ENCODE measurements at places on chromosomes 7 and 10.

DNA sequence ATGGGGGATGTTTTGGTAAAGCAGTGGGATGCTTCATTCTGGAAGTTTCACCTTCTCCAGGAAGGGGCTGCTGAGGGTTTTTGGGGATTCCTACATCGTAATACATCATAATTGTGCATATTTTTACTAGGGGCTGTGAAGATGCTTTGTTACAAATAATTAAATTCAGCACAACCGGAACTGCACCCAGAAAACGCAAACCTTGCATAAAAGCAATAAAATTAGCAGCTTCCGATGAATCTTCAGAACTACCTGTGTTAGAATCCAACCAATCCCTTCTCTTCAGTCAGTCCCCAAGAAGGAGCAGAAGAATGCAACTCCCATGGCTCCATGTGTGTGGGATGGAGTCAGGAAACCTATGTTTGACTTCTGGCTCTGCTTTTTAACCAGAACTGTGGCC lies 48.4 kb upstream of the HMX3 start:
- DNase-seq = no peak

GRCh38 chr10:17645621-17646345 lies 1.8 kb downstream of the STAM start:
- no peak for DNase-seq

DNA sequence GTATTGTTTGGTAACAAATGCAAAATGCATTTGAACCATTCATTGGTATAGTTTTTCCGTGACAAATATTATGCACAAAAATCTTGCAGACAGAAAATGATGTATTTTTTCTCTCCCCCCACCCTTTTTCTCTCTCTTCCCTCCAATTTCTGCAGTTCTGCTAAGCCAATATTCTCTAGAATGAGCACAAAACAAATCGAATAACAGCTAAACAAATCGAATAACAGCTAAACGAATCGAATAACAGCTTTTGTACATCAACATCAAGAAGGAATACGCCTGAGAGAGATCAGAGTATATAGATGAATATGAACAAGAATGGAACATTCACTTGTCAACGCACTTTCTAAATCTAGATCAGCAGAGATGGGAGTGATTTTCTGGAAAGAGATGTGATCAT lies 108.0 kb upstream of the KMT2E start:
- no peak for DNase-seq

- DNase-seq = no peak
These were observed 35.4 kb upstream of the FAM180A start for GRCh38 chr7:135784013-135784412.

GRCh38 chr7:149245244-149245643 lies 5.8 kb downstream of the ZNF212 start:
- no peak for DNase-seq

DNA sequence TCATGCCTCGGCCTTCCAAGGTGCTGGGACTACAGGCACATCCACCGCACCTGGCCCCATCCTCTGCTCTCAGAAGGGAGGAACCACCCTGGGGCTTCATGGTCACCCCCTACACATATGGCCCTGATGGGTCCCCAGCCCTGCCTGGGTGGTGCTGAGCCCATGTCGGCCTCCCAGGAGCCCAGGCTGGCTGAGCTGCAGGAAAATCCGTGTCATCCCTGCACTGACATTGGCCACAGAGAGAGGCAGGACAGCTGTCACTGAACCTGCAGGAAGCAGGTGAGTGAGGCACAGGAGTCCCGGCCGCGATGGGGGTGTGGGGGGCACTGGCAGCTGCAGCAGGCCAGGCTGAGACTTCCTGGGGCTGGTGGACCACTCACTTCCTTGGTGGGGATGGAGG lies 8.0 kb downstream of the GRIFIN start:
- no peak for DNase-seq

DNA sequence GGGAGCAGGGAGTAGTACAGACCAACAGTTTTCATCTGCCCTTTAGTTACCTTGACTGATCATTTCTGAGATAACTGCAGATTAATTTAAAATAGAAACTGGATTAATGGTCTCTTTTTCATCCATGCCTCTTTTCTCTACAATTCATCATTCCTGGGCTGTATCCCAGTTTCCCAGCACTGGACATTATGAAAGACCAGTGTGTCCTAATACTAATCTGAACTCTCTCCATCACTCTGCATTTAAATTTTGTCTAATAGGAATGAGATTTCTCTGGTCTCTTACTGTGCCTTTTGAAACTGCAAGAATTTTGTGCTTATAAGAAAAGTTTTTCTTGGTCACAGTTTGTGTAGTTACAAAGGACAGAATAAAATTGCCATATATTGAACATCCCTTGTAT lies 12.7 kb downstream of the PLEKHA8 start:
- DNase-seq = no peak

DNA sequence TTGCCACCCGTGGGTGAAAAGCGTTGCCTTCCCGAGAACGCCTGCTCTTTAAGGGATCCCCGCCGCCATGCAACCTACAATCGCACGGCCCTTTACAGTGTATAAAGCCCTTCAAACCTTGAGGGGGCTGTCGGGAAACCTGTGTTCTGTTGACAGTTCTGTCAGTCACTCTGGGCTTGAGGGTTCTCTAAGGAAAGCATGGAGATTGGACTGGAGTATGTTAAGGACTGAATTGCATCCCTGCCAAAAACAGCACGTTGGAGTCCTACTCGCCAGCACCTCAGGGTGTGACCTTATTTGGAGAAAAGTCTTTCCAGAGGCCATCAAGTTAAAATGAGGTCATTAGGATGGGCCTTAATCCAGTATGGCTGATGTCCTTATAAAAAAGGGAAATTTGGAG lies 70.6 kb downstream of the PFKFB3 start:
- no peak for DNase-seq

DNA sequence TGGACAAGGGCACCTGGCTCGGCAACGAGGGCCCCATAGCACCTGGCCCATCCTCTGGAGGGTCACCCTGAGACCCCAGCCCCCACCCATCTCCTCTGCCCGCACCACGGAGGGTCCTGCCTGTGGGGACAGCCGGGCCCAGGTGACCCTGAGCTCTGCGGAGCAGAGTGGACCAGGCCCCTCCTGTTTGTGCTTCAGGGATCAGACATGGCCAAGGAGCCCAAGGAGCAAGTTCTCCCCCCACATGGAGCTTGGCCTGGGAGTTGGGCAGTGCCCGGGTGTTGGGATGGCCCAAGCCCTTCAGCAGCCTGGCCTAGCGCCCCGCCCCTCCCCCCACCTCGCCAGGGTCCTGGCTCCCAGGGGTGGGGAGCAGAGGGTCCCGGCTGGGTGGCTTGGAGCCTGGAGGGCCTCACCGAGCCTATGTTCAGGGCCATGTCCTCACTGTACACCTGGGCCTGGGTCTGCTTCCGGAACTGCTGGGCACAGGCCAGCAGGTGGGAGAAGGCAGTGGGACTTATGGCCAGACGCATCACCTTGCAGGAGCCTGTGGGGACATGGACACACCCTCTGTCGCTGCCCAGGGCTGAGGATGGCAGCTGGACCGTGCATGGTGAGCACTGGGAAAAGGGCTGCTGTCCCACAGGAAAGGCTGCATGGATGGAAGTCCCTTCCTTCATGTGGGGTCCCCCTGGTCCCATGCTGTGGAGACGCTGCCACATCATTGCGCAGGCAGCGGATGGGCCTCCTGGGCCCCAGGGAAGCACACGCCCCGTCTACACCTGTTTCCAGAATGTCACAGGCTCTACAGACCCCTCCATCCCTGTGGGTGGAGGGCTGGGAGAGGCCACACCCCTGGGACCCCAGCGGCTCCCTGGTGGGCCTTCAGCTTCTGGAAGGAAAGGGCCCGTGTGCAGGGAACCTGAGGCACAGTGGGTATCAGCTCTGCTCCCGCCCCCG lies 49.2 kb upstream of the NKX6-2 start:
- no peak for DNase-seq

- DNase-seq = no peak
These were observed 1.9 kb downstream of the CHAT start for GRCh38 chr10:49615721-49616120.

DNA sequence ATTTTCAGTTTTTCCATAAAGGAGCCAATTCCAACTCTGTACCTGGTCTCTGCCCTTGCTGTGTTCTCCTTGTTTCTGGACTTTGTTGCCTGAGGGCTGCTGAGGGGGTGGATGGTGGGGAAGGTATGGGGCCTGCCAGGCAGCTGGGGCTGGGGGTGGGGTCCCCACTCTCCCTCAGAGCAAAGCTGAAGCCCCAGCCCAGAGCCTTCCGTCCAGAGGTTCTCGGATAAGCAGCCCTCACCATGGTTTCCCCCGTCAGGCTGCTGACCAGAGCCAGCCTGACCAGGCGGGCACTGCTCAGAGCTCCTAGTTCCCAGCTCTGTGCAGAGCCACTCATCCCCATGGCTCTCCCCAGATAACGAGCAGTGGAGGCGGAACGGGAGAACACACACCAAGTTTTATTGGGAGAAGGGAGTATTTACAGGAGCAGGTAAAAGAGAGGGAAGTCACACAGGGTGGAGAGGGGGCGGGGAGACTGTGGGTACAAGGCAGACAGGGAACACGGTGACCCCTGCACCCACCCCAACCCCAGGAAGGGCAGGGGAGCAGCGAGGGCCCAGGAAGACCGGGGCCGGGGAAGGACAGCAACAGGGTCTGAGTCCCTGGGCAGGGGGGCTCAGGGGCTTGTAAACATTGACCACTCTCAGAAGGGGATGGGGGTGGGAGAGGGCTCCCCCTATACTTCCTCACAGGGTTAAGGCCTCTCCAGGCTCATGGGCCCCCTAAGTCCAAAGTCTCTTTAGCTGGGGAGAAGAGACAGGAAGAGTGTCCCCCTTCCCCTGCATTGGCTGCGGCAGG lies 5.8 kb downstream of the GNB2 start:
- DNase-seq = no peak

GRCh38 chr10:1190052-1190395 lies 133.8 kb downstream of the WDR37 start:
- DNase-seq = no peak

DNA sequence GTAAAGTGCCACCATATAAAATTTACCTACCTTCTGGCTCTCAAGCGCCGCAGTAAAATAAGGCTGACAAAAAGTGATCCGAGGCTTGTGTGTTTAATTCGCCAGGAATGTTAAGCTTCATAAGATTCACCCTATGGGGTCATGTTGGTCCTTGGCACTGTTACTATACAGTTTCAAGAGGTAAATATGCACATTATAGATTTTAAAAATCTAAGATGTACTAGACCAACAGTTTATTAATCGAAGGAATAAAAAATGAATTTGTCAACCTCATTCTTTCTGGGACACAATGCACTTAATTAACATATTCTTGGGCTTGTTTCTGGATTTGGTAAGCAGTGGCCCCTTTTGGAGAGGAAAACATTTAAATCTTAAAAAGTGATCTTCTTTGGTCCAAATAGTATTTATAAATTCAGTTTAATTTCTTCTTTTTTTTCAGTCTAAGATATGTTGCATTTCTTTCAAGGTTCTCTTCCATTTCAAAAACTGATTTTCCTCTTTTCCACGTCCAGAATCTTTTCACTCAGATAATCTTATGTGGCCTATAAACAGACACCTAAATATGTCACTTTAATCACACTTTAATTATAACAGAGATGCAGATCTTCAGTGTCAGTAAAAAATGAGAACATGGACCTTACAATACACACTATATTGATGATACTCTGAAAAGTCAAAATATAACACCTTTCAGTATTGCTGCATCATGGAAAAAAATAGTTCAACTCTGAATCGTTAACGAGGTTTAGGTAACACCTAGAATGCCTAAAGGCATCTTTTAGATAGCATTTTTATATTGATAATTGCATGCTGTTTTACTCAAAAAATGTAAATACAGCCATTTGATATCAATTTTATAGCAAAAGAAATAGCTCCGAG lies 3.8 kb upstream of the SKIDA1 start:
- no peak for DNase-seq

DNA sequence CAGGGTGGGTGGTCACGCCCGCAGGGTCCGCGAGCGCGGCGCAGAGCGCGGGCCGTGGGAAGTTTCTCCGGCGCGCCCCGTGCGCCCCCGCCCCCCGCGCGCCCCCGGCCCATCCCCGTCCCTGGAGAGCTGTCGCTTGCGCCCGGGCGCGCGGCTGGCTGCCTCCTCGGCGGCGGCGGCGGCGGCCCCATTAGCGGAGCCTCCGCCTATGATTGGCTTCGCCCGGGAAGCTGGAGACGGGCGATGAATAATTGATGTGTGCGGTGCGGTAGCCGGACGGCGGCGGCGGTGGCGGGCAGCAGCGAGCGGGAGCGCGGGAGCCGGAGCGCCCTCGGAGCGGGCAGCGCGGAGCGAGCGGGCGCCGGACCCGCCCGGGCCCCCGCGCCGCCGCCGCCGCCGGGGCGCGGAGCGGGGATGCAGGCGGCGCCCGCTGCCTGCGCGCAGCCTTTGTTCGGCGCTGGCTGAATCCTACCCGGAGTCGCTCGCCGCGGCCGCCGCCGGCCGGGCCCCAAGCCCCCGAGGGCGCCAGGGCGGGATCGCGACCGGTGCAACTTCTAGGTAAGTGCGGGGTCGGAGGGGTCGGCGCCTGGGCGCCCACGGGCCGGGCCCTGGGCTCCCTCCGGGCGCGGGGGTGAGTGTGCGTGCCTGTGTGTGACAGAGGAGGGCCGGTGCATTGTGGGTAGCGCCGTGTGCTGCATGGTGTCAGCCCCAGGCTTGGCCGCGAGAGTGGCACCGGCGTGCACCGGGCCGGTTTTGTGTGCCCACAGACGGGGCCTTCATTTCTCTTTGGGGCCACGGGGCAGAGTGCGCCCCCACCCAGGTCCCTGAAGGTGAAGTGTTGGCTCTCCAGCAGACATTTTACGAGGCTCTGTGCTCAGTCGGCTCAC lies 103.8 kb upstream of the PPIF start:
- DNase-seq = no peak

All from NCI-H460 (cell line).